T follicular helper cell (primary cell): ENCODE measurements at places on chromosomes 16 and 17.

DNA sequence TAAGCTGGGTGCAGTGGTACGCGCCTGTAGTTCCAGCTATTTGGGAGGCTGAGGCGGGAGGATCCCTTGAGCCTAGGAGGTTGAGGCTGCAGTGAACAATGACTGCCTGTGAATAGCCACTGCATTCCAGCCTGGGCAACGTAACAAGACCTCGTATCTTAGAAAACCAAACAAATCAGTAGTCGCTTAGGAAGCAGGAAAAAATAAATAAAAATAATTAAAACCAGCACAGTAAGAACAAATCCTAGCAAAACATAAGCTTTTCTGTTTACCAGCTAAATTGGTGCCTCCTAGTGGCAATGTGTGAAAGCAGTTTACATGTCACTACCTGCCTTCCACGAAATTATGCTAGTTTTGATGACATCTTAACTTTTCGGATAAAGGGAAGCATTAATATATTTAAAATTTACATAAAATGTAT is 1.3 kb downstream of the ARMC5 start:
- DNase-seq: no peak

DNA sequence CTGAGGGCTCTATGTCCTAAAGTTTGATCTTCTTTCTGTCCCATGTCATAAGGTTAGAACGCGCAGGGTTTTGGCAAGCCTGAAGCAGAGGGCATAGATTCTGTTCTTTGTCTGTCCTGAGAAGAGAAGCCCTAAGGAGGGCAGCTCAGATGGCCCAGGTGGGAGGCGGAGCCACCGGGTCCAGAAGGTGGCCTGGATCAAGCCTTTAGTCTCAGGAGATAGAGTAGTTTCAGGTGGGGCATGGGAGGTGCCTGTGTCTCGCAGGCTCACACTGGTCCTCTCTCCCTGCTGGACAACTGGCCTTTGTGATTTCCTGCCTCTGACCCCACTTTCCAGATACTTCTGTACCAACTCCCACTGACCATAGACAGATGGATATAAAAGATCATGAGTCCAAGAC is 44.2 kb upstream of the DNAJA2 start:
- no peak for DNase-seq

DNA sequence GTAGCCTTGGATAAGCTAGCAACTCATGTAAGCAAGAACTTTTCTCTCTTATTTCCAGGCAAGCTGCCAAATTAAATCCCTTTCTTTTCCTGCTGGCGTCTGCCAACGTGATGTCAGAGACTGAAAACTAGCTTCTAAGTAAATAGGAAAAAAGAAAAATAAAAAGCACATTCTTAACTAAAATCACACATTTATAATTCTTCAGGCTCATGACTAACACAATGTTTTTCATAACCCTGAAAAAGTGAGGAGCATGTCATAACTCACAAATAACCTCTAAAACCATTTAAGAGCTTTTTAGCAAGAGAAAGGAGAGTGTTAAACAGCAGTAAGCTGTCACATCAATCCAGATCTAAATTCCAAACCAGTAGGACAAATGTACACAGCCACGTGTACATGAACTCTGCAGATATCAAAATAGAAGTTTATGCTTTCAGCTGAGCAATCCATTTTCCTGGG is 110.0 kb downstream of the N4BP1 start:
- DNase-seq: no peak

DNA sequence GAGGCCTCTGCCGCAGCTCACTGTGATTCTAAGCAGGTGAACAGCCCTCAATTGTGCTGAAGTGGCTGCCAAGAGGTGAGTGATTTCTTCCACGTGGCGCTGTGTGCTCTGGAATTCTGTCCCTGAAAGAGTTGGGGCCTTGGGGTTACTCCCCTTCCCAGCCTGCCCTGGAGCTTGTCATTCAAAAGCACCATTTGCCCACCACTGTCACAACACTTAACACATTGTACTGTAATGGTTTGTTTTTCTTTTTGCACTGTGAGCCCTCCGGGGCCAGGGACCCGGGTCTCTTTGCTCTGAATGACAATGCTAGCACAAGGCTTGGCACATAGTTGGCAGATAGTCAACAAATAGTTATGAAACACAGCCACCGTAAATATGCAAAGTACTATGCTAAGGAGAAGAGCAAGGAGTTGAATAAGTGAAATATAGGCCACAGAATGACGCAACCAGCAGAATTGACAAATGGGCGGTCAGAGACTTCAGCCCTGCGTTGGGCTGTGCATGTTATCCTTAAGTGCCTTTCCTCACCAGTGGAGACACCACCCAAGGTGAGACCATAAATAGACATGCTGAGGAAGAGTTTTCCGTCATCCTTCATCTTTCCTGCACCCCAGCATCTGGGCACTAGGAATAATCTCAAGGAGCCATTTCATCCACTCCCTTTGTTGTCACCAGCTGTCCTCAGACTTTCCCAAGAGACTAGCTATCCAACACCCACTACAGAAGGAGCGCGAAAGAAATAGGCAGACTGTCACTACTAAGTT is 112.0 kb upstream of the DNAH9 start:
- no peak for DNase-seq

- DNase-seq: peak; percentile 32
These were observed 55.0 kb upstream of the CBFA2T3 start for GRCh38 chr16:89031715-89032659.

DNA sequence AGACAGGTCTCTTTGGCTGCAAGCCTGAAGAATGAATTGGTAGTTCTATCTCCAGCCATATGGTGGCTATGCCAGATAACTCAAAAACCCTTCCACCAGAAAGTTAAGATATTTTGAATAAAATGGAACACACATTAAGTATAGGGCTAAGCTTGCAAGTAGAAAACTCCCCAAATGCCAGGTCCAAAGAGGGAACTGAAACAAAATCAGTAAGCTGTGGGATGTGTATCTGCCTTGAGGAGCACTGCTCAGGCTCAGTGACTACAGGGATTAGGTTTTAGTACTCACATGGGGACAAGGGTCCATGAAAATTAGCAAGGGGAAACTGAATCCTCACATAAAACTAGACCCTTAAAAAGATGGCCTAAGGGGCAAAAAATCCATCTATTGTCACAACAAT is 115.7 kb upstream of the PMFBP1 start:
- DNase-seq: no peak

- no peak for DNase-seq
These were observed 308.3 kb upstream of the CDH5 start for GRCh38 chr16:66058172-66058691.

DNA sequence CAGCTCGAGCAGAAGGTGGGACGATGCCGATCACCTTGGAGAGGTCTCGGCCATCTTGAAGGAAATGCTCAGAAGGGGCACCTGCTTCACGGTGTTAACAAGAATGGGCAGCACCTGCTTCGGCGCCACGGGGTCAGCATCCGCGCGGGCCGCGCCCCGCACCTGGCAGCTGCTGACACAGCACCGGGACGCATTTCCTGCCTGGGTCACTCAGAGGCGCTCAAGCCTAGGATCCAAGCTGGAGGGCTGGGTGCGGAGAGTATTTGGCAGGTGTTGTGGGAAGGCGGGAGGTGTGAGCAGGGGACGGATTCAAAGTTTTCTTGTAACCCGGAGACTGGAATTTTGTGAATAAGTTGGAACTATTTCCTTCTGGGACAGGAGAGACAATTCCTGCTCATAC is 39.3 kb upstream of the AKTIP start:
- DNase-seq: no peak

GRCh38 chr17:80858301-80859001 is 133.2 kb upstream of the CHMP6 start:
- DNase-seq: no peak

DNA sequence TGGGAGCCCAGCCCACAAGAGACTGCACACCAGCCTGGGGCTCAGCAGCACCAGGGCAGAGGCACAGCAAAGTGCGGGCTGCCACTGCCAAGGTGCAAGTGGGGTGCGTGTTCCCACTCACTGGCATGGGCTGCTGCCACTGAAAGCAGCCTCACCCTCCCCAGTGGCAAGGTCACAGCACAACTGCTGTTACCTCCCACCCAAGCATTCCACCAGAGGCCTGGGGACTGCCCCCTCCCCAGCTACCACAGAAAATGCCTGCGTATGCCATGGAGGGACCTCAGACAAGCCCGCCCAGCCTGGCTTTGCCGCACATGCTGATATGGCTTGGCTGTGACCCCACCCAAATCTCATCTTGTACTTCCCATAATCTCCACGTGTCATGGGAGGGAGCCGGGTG is 33.1 kb downstream of the MEAK7 start:
- DNase-seq: no peak

- DNase-seq: no peak
These were observed 468 bp downstream of the FLYWCH2 start for GRCh38 chr16:2883458-2883908.

DNA sequence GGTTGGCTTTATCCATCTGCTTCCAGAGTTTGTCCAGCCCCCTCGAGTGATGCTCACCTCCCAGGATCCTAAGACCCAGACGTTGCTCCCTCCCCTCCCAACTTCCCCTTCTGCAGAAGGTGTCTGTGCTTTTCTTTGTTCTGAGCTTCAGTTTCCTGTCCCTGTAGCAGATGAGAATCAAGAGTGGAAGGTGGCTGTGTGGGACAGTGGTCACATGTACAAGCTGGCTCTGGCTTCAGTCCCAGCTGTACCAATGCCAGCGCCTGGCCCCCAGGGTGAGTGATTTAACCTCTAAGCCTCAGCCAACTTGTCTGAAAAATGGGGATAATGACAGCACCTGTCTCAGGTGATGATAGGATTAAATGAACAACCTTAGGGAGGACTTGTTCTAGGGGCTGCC is 7.7 kb downstream of the PRR15L start:
- no peak for DNase-seq

DNA sequence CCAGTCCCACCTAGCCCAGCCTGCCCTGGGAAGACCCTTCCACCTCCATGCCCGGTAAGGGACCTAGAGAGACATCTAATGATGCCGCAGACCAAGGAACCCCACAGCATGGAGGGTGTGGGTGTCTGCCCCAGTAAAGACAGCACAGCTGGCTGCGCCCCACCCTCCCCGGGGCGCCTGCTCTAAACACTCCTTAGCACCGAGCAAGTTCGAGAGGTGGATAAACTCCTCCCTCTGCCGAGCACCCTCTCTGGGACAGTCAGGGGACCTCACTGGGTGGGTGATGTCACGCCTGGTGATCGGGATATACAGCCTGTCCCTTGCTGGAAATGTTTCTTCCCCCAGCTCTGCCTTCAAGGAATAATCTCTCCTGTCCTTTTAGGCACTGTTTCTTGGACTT is 16.7 kb upstream of the DNAI2 start:
- DNase-seq: no peak

DNA sequence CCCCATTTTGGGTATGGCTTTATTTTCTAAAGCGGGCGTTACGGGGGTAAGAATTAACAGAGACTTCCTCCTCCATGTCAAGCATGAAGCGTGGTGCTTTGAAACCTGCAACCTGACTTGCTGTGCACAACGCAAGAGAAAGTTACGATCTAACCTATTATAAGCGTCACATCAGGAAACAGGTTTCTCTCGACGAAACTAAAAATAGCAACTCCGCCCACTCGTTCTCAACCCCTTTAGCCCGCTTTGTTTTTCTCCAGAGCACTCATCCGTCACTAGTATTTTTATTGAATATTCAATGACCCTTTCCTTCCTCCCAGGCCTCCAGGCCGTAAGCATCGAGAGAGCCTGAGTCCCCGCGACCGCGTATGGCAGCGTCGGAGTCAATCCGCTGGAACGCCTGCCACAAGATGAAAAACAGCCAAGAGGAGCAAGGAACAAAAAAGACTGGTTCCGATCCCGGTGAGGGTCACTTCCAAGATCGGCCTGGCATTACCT is 555 bp downstream of the NUP88 start:
- DNase-seq: peak; percentile 53

- DNase-seq: no peak
These were observed 127.8 kb downstream of the CPPED1 start for GRCh38 chr16:12675852-12676251.

- DNase-seq: no peak
These were observed 94.3 kb upstream of the ASIC2 start for GRCh38 chr17:33387406-33387805.

- DNase-seq: no peak
These were observed 1.3 kb downstream of the USP36 start for GRCh38 chr17:78839235-78839761.

GRCh38 chr16:85611444-85612190 is 1.5 kb upstream of the GSE1 start:
- DNase-seq: peak; percentile 34

DNA sequence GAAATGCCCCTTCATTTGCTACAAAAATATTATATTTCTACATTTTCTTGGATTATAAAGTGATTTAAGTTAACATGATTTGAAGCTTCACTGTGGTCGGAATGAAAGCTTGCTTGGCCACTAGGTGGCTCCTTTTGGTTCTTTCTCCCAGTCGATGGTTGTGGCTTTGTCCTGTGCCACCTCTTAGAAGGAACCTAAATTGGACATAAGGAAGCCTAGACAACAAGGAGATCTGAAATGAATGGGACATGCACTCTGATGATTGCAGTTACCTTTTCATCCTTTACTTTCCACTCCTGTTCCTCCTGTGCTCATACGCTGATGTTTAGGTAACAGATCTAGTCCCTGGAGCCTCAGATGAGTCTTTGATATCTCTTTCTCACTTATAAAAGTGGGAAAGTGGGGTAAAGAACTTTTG is 39.2 kb downstream of the FTO start:
- DNase-seq: no peak

DNA sequence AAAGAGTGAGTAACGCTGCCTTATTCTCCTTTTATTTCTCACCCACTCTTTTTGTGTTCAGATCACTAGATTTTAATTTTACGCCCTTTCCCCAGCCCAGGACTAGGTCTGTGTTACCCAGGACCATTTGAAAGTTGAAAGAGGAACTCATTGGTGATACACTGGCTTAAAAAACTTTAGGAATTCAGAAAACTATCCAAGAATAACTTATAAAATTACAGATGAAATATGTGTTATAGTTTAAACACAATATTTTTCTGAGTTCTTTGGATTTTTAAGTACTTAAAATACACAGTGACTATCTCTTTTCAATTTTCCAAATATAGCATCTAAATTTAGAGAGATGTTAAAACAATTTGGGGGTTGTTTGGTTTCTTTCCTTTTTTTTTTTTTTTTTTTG is 385.2 kb downstream of the CDH13 start:
- DNase-seq: no peak

DNA sequence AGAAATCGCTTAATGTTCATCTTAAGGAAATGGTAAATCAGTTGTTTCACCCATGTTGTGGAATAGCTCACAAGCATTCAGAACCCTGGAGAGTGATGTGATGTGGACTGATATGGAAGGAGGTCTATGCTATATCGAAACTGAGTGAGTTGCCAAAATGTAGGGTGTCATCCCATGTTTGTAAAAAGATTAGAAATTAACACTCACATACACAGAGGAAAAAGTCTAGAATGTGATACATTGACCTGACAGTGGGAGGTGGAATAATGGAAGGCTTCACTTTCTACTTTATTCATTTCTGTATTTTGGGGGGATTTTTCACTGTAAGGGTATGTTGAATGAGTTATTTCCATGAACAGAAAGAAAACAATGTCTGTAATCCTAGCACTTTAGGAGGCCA is 4.7 kb upstream of the PRM1 start:
- no peak for DNase-seq

DNA sequence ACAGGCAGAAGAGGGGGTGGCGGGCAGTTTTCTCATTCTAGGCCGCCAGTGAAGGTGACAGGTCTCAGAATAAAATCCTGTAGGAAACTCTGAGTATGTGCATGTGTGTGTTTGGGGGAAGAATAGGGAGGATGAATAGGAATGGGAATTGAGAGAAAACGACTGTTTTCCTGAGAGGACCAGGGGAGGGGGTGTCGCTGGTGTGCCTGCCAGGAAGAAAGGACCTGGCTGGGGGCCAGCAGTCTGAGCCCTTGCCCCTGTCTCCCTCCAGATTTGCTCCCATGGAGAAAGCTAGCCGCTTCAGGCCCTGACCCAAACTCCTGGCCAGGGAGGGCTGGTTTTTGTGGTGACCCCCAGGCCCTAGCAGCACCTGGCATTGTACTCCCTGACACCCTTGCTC is 14.4 kb downstream of the C17orf50 start:
- DNase-seq: no peak
